Activated T-cell treated with anti-CD3 and anti-CD28 coated beads for 48 hours (primary cell): ENCODE measurements at places on chromosomes 1 and 21.

GRCh38 chr1:87426463-87427249 is 98.0 kb downstream of the LMO4 start:
- no peak for DNase-seq

DNA sequence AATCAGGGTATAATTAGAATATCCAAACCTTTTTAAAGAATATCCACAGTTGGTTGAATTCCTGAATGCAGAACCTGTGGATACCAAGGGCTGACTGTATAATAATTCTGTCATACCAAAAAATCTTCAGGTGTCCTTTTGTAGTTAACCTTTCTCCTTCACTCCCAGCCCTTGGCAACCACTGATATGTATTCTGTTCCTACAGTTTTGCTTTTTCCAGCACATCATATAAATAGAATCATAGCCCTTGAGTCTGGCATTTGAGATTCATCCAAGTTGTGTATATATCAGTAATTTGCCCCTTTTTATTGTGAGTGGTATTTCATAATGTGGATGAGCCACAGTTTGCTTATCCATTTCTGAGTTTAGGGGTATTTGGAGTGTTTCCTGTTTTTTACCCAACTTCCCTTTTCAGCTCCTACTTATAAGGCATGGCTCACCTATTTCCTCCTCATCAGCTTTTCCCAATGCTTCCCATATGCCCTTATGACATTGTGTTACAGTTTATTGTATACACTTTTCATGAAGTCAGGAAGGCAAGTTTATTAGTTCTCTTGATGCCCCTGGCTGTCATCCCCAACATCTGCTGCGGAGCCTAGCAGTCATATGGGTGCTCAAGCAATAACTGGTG is 35.0 kb upstream of the AGO1 start:
- no peak for DNase-seq

DNA sequence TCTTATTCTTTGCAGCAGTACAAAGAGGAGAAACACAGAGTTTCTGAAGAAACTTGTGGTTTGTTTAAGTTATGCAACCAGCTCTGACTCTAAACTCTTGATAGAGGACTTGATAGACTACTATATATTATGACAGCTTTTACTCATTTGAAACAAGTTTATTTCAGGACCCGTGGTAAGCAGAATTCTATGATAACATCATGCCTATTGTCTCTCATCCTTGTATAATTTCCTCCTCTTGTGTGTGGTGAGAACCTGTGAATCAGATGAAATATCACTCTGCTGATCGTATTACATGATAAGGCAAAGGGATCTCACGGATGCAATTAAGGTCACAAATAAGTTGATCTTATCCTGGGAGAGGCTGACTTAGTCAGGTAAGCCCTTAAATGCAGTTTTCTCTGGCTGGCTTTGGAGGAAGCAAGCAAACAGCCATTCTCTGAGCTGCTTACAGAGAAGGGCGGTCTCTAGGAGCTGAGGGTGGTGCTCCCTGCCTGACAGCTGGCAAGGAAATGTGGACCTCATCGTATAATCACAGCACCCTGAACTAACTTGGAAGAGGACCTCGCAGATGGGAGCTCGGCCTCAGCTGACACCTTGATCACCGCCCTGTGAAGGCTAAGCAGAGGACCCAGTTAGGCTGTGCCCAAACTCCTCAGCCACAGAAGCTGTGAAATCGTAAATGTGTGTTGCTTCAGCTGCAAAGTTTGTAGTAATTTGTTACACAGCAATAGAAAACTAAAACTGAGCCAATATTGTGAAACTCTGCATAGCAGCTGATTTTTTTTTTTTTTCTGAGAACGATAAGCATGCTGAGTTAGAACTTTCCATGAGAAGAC is 151.1 kb upstream of the DPT start:
- DNase-seq = no peak

- DNase-seq = no peak
These were observed 81.0 kb downstream of the TAS1R2 start for GRCh38 chr1:18778437-18778836.

GRCh38 chr21:34743831-34744230 is 75.0 kb downstream of the CLIC6 start:
- DNase-seq = no peak

DNA sequence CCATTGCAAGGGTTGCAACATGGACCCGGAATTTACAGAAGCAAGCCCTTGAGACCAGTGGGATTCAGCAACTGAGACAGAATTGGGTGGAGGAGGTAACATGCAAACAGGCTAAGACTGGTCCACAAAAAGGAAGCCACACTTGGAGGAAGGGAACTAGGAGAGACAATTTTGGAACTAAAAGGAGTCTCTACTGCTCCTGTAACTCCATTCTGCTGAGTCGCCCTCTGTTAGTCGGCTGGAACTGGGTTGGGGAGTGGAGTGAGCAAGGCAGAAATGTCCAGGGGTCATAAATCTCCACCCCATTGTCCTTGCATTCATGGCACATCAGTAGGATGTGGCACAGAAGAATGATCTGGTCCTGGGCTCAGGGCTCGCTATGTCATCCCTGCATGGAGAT is 5.1 kb downstream of the LAMB3 start:
- no peak for DNase-seq
